GOT3 (cell line): ENCODE measurements at places on chromosomes 6 and 20.

DNA sequence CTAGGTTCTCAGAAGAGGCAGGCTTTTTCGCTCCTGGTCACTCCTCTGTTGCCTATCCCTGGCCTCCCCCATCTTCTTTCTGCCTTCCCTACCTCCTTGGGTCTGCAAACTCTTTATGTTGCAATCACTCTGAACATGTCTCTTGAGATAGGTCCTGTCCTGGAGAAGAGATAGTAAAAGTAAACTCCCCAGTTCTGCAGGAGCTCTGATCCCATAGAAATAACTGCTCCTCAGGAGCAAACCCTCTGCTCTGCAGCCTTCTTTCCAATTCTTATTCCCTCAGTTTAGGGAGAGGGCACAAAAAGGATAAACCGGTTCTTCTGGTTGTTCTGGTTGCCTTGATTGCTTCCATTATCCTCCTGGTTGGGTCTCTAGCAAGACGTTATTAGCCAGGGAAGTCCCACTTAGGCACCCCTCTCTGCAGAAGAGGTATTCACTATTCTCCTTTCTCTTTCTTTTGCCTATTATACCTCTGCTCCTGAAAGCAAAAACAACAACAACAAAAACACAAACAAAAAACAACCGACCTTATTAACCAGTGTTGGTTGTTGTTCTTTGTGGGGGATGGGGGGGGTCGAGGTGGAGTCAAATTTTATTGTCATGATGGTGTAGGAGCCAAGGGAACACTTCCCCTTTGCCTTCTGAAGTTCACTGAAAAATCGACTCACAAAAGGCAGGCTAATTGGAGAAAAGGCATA lies 973 bp downstream of the TRIM38 start:
- no peak for DNase-seq

GRCh38 chr6:20877008-20877937 lies 343.0 kb downstream of the CDKAL1 start:
- DNase-seq = no peak

GRCh38 chr6:74632196-74632875 lies 573.5 kb downstream of the COL12A1 start:
- DNase-seq = no peak

GRCh38 chr6:117346142-117346930 lies 79.4 kb downstream of the ROS1 start:
- DNase-seq = no peak

- DNase-seq = no peak
Observed at GRCh38 chr6:10259671-10260070, 155.2 kb downstream of the TFAP2A start.

DNA sequence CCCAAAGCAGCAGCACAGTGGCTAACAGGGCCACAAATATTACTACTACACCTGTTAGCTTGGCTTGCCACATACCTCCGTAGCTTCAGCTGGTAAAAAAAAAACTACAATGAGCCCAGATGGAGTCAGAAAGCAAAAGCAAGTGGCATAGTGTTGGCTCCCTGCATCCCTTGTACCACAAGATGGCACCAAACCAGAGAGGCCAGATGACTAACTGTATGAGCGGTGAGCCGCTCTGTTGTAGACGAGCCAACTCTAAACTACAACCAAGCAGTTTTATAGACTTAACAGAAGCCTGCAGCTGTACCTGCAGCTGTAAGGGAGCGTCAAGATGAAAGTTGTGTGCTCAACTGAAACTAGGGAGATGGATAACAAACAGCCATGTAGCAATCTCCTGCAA lies 84.5 kb upstream of the MCHR2 start:
- no peak for DNase-seq

GRCh38 chr6:12150812-12151432 lies 138.8 kb downstream of the HIVEP1 start:
- DNase-seq = no peak

GRCh38 chr6:10412461-10413261 lies 2.2 kb downstream of the TFAP2A start:
- DNase-seq = no peak

- DNase-seq = no peak
Observed at GRCh38 chr6:85679445-85680123, 36.9 kb upstream of the SYNCRIP start.

DNA sequence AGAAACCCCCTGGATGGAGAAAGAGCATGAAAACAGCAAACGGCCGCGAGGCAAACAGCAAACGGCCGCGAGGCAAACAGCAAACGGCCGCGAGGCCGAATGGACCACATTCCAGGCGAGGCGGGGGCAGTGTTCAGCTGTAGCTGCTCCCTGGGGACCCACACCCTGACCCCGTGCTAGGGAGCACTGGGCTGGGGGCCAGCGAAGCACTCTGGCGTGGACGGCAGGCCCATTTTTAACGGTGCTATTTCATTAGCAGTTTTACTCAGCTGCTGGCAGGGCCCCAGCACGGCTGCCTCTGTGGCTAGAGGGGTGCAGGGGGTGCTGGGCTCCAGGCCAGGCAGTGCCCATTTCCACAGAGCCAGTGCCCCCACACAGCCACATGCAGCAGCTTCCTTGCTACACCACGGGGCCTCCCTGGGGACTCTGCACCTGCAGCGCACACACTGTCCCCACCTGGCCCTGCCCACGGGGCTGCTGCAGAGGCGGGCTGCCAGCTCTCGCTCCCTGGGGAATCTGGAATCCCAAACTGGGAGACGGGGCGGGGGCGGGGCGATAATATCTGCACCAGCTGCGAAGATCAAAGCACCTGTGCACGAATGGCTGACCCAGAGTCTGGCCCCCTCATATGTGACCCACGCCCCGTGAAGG lies 35.6 kb upstream of the SLCO4A1 start:
- no peak for DNase-seq

- DNase-seq = no peak
Observed at GRCh38 chr20:40189621-40190020, 499.4 kb downstream of the MAFB start.

- peak; percentile 40 for DNase-seq
Observed at GRCh38 chr6:34243901-34244884, 4.6 kb downstream of the SMIM29 start.

- no peak for DNase-seq
Observed at GRCh38 chr6:144162977-144163376, 12.7 kb downstream of the STX11 start.

DNA sequence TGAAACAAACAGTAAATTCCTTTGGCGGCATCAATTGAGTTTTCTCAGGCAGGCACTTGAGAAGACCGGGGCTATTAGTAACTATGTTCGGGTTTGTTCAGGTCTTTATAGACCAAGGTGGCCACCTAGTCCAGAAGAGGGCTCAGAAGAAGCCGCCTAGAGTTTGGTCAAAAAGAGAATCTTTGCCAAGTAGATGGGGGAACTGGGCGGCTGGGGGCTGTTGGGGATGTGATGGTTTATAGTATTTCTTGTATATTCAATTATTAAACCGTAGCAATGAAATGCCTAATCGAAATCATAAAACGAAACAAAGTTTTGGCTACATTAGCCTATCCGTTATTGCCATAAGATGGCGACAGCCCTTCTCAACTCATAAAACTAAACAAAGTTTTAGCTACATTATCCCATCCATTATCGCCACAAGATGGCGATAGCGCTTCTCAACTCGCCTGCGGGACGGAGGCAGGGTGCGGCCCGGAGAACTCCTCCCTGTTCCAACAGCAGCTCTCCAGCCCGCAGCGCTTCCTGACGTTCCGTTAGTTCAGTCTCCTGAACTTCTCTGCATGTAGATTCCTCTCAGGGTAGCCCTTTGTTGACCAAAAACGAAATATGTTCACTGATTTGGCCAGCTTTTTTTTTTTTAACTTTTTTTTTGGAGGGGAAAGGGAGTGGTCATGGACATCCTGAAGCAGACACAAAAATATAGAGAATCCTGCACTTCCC lies 120.5 kb upstream of the PRSS16 start:
- peak; percentile 48 for DNase-seq

- no peak for DNase-seq
Observed at GRCh38 chr20:711576-711975, 36.0 kb upstream of the SCRT2 start.

GRCh38 chr20:41631826-41632225 lies 13.6 kb upstream of the CHD6 start:
- DNase-seq = no peak

- no peak for DNase-seq
Observed at GRCh38 chr20:58019850-58020625, 208.4 kb downstream of the ANKRD60 start.

DNA sequence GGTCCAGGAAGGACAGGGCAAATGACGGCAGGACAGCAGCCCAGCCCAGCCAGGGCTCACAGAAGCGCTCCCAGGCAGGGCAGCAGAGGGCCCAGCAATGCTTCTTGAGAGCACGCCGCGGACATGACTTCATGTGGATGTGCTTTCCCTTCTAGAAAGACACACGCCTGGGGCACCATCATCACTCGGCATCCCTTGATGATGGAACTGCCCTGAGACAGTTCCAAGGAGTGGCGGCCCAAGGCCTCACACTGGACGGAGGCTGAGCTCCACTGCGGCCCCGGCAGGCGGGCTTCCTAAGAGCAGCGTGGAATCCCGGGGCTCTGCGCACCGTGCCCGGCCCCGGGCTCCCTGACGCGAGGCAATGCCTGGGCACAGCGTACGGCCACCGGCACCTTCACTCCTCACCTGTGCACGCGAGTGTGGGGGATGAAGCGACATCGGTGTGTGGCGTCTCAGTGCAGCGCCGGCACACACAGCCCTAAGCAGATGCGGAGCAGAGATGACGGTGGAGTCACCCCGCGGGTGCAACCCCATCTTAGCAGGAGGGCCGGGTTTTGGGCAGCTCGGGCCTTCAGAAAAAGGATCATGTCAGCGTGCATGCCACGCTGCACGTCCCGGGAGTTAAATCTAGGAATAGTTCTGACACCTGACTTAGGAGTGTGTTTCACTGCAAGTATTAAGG lies 86.6 kb downstream of the THBS2 start:
- DNase-seq = no peak

GRCh38 chr6:81451787-81452186 lies 300.7 kb downstream of the TENT5A start:
- DNase-seq = no peak

DNA sequence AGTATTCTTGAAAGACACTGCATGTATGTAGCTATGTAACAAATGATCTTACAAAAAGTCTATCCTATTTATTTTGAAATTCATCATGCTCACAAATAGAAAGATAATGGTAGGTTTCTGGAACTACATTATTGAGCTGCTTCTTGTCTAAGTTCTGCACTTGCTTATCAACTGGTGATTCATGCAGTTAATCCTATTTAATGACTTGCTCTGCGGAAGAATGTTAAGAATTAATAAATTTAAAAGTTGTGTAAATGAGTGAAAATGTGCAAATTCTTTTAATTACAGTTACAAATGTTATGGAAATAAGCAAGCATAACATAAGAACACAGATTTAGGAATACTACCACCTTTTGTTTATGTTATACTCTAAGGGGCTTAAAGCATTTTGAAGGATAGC lies 67.1 kb upstream of the MCM9 start:
- DNase-seq = no peak

DNA sequence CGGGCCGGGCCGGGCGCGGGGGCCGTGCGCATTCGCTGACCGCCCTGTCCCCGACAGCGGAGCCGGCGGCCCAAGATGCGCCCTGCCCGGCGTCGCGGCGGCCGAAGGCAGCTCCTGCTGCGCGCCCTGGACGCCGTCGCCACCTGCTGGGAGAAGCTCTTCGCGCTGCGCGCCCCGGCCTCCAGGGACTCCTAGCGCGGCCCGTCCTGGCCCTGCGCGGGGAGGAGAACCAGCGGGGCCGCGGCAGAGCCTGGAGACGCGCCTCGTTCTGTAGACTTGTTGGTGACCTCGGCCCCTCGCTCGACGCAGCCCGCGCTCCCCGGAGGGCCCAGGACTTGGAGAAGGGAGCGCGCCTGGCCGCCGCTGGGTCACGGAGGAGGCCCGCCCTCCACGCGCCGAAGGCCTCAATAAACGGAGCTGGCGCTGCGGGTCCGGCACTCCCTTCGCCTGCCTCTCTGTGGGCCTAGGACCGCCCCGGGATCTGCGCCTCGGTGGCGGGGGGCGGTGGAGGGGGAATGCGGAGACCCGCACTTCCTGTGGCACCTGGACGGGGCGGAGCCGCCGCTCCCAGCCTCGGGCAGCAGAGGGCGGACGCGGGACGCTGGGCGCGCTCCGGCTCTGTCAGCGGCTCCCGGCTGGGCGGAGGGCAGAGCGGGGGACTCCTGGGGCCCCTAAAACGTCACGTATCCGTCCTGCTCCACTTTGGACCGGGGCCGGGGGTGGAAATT lies 2.7 kb downstream of the C20orf204 start:
- DNase-seq = no peak

- no peak for DNase-seq
Observed at GRCh38 chr6:128252341-128253176, 267.8 kb downstream of the PTPRK start.

GRCh38 chr20:64035066-64035932 lies 683 bp upstream of the C20orf204 start:
- no peak for DNase-seq

DNA sequence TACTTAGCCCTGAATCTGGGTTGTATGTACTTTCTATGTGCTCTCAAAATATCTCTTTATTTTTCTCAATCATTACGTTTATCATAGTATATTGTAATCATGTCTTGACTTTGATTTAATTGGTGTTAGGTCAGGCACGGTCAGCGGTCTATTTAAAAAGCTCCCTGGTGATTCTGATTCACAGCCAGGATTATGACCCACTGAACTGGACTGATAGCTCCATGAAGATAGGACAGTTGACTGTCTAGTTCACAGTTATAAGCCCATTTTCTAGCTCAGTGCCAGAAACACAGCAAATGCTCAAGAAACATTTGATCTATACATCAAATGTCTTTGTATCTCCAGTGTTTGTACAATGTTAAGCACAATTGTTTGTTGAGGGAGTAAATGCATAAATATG lies 111.5 kb upstream of the CCN2 start:
- no peak for DNase-seq

- DNase-seq = no peak
Observed at GRCh38 chr6:33745548-33745947, 1.2 kb downstream of the IP6K3 start.
